ENCODE measurements at places on chromosomes 16 and 17.

DNA sequence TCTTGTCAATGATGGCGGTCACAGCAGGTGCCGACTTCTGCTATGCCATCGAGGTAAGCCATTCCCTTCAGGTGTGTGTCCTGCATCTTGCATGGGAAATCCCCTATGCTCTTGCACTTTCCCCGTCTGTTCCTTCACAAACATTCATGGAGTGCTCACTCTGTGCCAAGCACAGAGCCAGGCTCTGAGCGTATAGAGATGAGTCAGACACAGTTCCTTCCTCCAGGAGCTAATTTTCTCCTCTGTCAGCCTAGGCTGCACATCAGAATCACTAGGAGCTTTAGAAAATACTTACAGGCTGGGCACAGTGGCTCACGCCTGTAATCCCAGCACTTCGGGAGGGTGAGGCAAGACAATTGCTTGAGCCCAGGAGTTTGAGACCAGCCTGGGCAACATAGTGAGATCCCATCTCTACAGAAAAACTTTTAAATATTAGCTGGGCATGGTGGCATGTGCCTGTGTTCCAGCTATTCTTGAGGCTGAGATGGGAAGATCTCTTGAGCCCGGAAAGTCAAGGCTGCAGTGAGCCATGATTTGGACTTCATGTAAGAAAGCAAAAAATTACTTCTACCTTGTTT, 14.1 kb downstream of the PRMT7 start:
- no peak for DNase-seq

GRCh38 chr17:9071016-9071415, 49.7 kb downstream of the NTN1 start:
- DNase-seq, result no peak

DNA sequence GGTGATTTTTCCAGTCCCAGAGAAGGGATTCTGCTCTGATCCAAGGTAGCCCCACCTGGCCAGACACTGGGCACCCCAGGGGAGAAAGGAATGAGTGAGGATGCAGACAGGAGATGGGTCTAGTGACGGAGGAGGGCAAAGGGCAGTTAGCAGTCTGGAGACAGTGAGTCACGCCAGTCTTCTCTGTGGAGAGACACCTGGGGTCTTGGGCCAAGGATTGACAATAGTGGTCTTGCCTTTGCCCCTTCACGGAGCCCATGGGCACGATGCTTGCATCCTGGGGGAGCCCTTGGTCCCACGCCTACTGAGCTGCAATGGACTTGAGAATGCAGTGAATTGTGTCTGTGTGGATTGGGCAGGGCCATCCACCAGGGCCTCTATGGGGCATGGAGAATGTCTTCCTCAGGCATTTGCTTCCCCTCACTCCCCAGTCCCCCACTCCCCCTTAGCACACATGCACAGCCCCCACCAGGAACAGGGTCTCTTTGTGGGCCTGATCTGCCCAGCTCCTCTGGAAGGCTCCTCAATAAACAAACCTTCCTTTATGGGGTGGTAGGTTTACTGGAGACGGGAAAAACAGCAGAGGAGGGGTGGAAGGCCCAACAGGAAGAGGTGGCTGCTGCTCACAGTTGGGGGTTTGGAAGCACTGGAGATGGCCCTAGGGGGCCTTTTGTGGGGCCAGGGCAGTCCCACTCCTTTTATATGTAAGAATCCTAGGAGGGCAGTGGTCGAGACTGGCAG, 1.4 kb downstream of the CHAD start:
- DNase-seq, result no peak

DNA sequence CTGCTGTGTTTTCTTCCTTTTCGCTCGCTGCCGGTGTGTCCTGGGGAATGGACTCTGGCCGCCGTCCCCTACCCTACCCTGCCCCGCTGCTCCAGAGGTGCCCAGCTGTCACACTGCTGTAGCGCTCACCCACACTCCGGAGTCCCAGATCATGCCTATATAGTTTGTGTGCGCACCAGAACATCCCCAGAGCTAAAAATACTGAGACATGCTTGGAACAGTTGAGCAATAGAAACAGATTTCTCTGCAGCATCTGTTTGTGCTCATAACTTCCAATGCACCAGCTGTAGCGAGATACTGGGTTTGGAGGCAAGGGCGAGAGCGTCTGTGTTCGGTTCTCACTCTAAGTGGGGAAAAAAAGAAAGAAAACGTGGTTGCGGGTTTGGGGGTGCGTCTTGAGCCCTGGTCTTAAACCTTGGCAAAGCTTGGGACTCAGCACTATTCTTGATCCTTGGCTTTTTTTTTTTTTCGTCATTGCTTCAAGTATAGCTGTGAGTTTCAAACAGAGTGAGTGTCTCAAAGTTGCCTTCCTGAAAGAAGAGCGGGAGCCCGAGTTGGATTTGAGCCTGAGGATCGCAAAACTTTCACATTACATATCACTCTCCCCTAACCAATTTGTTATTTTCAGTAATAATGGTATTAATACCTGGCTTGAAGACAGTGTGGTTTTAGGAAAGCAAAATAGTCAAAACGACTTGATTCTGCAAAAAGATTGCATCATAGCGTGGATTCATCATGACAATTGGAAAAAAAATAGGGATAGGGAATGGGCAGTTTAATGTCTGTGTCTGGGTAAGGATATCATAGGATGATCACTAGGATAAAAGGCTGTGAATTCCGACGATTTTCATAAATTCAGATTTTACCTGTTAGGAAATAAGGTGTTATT, 621 bp downstream of the KCNJ2 start:
- DNase-seq, result no peak

DNA sequence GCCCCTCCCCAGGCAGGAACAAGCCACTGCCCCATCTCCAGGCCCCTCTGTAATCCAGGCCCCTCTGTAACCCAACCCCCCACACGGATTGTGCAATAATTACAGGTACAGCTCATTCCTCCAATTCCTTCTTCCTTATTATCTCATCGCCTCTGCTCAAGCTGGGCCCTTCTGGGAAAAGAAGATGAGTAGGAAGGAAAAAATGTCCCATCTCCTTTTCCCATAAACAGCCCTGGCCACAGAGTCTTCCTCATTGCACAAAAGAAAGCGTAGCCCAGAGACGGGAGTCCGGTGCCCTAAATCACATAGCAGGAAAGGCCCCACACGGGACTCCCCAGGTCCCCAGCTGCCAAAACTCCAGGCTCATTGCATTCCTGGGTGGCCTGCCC, 3.6 kb upstream of the LITAFD start:
- DNase-seq, result no peak

DNA sequence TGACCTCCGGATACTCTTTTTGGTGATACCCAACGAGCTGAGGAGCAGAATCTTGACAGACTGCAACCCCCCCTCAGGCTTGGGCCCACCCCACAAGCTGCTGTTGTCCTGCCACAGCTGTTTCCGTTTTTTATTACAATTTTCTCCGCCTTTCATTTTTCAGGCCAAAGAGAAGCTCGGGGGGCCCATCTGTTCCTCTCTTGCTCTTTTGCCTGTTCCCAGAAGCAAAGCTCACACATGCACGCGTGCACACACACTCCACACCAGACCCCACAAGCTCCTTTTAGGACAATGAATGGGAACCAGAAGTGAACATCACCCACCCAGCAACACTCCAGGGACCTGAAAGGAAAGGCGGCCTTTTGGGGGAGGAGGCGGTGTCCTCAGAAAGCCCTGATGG, 16.3 kb downstream of the SOX9 start:
- no peak for DNase-seq

GRCh38 chr16:19363740-19364139, 53.9 kb upstream of the TMC5 start:
- DNase-seq, result no peak

DNA sequence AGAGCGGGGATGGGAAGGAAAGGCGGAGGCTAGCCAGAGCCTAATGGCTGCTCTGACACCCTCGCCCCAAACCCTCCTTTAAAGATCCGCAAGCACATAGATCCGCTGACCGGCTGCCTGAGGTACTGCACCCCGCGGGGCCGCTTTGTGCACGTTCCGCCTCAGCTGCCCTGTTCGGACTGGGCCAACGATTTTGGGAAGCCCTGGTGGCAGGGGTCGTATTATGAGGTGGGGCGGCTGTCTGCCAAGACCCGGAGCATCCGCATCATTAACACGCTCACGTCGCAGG, 663 bp downstream of the CYB5D1 start:
- no peak for DNase-seq

DNA sequence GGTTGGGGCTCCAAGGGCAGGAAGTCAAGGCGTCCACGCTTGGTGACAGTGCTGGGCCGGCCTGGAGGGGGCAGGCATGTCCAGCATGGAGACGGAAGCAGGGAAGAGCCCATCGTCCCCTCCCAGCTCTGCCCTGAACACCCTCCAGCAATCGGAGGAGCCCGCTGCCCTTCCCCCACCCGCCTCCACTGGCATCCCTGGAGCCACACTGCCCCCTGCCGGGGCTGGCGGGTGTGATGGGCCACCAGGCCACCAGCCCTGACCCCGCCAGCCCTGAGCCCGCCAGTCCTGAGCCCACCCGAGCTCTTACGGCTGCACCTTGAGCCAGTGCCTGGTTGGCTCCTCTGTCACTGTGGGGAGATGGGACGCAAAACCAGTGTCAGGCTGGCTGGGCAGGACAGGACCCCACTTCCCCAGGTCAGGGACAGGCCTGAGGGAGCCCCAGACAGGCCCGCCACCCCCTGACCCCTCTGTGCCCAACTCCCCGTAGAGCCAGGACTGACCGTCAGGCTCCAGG, 4.1 kb upstream of the CDH15 start:
- peak; percentile 81 for DNase-seq

Measured in activated CD4-positive, CD25-positive, alpha-beta regulatory T cell (primary cell).